ENCODE measurements at places on chromosomes 2 and 18.

- DNase-seq: no peak
These were observed 234.8 kb upstream of the SMAD2 start for GRCh38 chr18:48165111-48165866.

GRCh38 chr2:36397728-36398413, 42.3 kb downstream of the CRIM1 start:
- no peak for DNase-seq

DNA sequence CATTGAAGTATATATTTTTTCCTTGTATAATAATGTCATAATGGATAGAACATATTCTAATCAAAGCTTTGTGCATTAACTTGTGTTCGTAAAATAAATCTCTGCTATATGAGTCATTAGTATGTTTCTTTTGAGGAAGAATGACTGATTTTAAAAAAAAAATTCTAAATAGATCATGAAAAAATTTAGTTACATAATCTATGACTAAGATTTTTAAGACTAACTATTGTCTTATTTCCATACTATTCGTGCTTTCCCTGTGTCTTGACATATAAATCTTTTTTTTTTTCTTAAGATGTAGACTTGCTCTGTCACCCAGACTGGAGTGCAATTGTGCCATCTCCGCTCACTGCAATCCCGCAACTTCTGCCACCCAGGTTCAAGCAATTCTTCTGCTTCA, 226.1 kb downstream of the DSEL start:
- no peak for DNase-seq

DNA sequence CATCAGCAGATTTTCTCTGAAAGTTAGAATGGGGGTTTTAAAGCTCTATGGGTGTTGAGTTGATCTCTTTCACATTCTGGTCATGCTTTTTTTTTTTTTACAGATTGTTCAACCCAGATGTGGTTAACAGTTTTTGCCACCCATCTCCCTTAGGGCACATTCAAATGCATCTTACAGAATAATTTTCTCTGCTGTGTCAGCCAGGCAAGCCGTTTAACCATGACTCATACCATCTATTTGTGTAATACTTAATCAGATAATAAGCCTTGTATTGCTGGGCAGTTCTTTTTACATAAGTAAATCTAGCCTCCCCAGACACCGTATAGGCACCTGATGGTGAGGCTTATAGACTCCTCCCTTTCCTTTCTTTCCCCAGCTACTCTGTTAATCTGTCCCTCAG, 62.0 kb downstream of the TGIF1 start:
- peak; percentile 36 for DNase-seq

DNA sequence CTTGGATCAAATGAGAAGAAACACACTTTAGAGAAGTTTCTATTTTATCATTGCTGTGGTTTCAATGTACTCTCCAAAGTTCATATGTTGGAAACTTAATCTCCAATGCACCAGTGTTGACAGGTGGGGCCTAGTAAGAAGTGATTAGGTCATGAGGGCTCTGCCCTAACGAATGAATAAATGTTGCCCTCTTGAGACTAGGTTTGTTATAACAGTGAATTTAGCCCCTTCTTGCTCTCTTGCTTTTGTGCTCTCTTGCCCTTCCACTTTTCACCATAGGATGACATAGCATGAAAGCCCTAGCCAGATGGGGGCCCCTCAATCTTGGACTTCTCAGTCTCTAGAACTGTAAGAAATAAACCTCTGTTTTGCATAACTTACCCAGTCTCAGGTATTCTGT, 664.8 kb downstream of the DCC start:
- no peak for DNase-seq

Data from fibroblast of skin of left biceps (primary cell).